ENCODE measurements at places on chromosomes 16 and 17.
A peak's percentile ranks its signal among the peaks of the same experiment; 100 is the strongest.

DNA sequence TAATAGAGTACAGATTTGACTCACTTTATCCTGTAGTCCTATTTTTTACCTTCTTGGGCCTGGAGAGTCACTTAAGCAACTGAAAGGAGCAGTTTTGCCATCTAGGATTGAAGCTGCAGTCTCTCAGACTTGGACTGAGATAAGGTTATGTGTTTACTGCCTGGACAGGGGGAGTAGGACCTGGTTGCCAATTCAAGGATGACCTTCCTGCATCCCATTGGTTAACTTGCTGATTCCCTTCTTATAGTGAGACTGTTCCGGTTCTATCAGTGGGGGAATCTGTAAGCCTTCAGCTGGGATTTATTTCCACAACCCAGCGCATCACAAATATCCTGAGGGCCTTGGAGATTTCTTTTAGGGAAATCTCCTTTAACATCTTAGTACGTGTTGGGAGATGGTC lies 2.9 kb downstream of the UBN1 start:
- no peak for DNase-seq

DNA sequence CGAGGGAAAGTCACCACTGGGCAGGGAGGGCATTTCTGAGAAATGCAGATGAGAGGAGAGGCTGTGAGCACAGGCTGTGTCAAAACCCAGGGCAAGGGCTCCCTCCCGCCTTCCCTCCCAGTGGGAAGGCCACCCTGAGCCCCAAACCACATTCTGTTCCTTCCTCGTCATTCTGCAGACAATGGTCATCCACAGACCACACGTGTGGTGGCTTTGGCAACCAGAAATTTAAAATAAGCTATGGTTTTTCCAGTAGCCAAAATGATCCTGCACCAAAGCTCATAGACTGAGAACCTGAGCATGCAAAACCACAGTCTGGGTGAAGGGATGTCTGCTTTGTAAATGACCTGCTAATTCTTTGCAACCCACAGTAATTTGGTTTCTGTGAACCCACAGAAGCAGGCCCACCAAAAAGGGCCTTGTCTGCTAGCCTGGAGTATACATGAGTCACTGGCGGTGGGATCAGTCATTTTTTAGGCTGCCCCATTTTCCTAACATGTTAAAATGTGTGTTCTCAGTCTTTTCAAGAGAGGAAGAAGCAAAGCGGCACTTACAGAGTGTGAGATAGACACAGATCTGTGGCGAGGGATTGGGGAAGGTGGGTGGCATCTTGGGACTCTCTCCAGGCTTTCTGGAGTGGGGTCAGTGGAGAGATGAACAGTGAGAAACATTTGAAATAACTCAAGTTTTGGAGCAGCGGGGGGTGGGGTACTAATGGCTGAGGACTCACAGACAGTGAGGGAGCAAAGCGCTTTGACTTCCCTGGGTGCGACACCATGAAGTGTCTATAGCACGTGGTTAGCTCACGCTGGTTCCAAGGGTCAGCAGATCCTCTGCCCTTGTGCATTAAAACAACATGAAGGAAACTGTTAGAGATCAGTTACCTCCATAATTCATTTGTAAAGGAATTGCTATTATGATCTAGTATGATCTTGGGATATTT lies 20.5 kb downstream of the GRB7 start:
- peak; percentile 51 for DNase-seq

- DNase-seq: no peak
Measured at GRCh38 chr17:39928858-39929645, 1.5 kb downstream of the LRRC3C start.

- DNase-seq: no peak
Measured at GRCh38 chr17:50758989-50759544, 8.3 kb downstream of the ANKRD40CL start.

GRCh38 chr16:71230122-71230845 lies at the start of gene HYDIN:
Gene HYDIN (minus strand): TSS chr16:71230722. CDS start chr16:71186895, 43,827 bp downstream.
- no peak for DNase-seq

- DNase-seq: no peak
Measured at GRCh38 chr16:66402591-66403230, 24.4 kb upstream of the BEAN1 start.

- no peak for DNase-seq
Measured at GRCh38 chr17:14334919-14335318, 34.0 kb downstream of the HS3ST3B1 start.

GRCh38 chr16:70454222-70455034 lies at the start of gene FCSK:
Gene FCSK (plus strand): TSS chr16:70454595. CDS start chr16:70463191, 8,596 bp downstream.
- DNase-seq: peak; percentile 73

GRCh38 chr16:65406116-65406515 lies 284.3 kb upstream of the CDH11 start:
- DNase-seq: no peak

- DNase-seq: no peak
Measured at GRCh38 chr17:4505187-4505586, 6.5 kb downstream of the SPNS2 start.

DNA sequence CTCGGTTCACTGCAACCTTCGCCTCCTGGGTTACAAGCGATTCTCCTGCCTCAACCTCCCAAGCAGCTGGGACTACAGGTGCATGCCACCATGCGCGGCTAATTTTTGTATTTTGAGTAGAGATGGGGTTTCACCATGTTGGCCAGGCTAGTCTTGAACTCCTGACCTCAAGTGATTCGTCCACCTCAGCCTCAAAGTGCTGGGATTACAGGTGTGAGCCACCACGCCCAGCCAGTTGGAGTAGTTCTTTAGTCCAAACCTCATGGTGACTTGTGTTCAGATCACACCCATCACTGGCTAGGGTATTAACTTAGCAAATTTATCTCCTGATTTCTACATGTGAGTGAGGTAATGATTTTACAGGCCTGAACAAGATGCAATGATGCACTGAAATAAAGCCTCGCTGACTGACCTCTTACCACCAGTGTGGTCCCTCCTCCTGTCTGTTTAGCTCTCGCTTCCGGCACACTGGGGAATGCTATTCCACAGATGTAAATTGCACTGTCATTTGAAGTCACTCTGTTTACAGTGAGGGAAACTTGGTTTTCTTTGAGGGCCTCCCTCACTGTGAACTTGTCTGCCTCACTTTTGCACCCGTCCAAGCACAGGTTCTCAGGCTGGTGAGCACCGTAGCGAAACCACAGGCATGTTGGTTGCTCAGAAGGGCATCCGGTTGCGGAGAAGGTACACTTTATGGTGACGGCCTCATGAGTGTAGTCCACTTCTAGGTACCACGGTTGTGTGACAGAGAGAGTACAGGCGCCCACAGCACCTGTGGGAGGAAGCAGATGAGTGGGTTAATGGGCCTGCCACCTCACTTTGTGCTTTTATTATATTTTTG lies 5.5 kb downstream of the IGSF6 start:
- peak; percentile 62 for DNase-seq

DNA sequence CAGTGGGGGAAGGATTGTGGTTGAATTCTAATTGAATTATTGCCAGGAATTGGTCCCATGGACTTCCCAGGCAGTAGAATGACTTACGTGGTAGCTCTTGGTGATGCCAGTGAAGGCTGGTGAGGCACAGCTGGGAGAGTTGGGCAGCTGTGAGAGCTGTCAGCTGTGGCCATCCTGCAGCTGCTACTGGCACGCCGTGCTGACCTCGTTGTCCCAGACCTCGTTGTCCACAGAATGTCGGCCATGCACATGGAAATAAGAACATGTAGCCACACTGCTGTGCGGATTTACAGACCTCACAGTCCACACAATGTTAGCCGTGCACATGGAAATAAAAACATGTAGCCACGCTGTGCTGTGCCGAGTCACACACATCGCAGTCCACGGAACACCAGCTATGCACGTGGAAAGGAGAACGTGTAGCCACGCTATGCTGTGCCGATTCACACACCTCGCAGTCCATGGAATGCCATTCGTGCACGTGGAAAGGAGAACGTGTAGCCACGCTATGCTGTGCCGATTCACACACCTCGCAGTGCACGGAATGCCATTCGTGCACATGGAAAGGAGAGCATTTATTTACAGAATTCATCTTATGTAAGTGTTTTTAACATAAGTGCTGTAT lies 59.2 kb downstream of the BANP start:
- no peak for DNase-seq

DNA sequence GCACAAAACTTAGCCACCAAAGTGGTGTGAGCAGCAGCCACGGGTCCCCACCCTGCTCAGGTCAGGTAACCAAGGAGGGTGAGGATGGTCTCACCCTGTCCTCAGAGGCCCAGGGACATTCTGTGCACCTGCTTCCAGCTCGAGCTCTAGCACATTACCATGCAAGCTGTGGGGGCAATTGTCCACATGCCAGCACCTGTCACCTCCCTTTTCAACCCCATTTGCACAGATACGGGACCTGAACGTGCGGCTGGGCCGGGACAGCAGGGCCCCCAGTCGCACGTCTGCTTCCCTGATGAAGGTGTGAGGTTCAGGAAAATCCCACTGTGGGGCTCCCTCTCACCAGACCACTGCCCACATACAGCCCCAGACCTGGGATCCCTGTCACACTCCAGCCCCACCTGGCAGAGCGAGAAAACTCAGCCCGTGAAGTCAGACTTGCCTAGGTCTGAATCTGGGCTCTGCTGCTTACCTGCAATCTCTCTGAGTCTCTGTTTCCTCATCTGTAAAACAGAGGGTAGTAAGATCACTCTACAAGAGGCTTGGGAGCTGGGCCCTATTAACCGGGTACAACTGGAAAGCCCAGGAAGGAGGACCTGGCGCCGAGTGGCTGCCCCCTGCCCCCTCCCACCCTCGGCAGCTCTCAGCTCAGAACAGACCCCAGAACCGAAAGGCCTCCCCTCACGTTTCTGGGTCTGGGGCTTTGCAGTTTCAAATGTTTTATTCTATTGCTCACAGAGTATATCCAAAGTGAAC lies 7.9 kb downstream of the WFIKKN2 start:
- DNase-seq: no peak

- no peak for DNase-seq
Measured at GRCh38 chr17:32697728-32698625, 178.9 kb downstream of the MYO1D start.

DNA sequence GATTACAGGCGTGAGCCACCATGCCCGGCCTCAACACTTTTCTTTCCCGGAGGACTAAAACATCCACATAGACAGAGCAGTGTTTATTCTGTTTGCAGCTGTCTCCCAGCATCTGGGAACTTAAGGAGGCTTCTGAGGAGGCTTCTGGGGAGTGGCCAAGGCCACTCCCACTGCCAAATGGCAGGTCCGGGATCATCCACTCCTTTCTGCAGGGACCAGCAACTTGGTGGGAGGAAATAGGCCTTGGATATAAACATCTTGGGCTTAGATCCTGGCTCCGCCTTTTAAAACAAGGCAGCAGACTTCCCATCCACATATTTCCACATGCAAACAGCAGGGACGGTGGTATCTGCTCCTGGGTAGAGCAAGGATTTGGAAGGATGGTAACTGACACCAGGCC lies 14.1 kb upstream of the SPATA32 start:
- no peak for DNase-seq

DNA sequence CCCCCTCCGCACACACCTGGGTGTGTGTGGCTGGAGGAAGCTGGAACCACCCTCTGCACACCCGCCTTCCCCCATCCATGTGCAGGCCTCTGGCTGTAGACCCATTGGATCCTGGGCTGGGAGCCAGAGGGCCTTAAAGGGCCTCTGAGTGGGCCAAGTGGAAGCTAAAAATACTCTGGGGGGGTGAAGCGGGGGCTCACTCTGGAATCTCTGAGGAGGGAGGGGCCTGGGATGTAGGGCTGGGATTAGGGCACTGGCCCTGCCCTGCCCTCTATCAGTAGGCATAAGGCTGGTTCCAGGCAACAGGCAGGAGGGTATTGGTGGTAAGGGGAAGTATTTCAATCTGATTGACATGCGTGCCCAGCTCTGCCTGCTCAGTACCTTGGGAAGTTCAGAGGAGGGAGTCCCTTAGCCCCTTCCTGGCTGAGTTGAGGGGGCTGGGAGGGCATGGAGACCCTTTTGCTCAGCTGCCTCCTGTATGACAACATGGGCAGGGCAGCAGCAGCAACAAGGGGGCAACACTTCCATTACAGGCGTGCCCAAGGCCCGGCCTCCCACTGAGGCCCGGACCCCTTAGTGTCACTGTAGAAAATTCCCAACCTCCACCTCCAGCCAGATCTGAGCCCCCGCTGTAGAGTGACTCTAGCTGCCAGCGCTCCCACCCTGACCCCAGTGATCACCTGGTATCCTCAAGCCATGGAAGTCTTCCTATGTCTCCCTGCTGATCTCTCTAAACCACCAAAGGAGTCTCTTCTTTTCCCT lies 5.2 kb downstream of the ITGA3 start:
- no peak for DNase-seq

DNA sequence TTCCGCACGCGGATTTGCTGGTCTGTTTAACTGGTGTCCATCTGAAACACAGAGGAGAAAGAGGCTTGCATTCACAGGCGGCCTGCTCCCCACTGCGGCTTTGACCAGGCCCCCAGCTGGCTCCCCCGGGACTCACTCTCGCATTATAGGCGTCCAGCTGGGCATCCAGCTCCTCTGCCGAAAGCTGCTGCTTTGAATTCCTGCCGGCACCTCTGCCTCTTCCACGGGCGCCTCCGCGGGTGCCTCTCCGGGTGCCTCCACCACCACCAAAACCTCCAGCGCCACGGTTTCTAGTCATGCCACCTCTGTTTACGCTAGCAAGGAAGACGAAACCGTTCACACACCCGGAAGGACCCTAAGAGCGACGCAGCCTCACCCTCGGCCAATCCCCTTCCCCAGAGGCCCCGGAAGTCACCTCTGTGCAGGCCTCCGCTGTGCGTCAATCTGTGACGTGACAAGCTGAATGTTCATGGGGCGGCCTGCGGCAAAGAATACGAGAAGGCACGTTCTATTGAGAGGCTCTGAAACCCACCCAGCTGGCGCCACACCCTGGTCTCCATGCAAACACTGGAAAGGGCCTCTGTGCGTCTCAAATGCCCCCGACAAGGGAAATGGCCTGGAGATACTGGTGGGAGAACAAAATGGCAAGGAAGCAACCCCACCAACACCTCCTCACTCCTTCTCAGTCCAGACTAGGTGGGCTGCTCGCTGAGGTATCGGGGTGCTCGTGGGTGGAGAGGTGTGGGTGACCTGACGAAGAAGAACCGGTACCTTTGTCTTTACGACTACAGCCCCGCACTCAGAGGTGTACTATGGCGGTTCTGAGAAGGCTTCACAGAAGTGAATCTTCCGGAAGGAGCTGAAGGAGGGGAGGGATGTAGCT lies 3.0 kb downstream of the ALYREF start:
- no peak for DNase-seq

DNA sequence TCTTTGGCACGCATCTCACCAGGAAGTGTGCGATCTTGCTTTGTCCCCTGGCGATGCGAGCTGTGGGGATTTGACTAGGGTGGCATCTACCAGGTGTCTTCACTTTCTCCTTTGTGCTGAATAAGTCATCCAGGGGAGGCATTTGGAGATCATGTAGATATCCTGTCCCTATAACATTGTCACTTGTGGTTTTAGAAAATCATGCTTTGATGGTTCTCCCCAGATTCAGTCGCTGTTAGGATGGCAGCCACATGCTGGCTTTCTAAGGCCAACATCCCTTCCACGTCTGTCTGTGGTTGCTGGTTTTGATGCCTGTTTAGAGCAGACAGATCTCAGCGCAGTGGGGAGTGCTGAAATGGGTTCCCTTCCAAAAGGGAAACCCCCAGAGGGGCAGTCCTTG lies 2.5 kb downstream of the ADAD2 start:
- no peak for DNase-seq

GRCh38 chr16:11015076-11015475 lies 70.7 kb downstream of the CLEC16A start:
- no peak for DNase-seq

Measured in activated CD4-positive, CD25-positive, alpha-beta regulatory T cell treated with anti-CD3 and anti-CD28 coated beads, Interleukin-2, amount 50 U/mL, for 72 hours (primary cell).